ENCODE measurements at places on chromosomes 3 and 15. TPM values are rescaled to one million over a fixed set of nuclear protein-coding genes. Genes with fewer than 3 reads are reported as not detected.

The EPB42 gene
- 0.23 TPM for total RNA-seq

The TMEM207 gene
- not detected for total RNA-seq

The ITPKA gene
- total RNA-seq, result 0.91 TPM

The EAF2 gene
- total RNA-seq, result 1.9 TPM

The GPR171 gene
- total RNA-seq, result not detected

The SLC51A gene
- total RNA-seq, result not detected

The PLSCR1 gene
- total RNA-seq, result 26.6 TPM

The CNTN3 gene
- 7.0 TPM for total RNA-seq

The SLITRK3 gene
- not detected for total RNA-seq

The ARGFX gene
- not detected for total RNA-seq

The HEG1 gene
- total RNA-seq, result 641 TPM

The CPNE4 gene
- total RNA-seq, result not detected

The ABHD6 gene
- 13.8 TPM for total RNA-seq

The SCN5A gene
- total RNA-seq, result 0.72 TPM

The SAMD7 gene
- not detected for total RNA-seq
